ENCODE measurements at places on chromosomes 5 and 9.

DNA sequence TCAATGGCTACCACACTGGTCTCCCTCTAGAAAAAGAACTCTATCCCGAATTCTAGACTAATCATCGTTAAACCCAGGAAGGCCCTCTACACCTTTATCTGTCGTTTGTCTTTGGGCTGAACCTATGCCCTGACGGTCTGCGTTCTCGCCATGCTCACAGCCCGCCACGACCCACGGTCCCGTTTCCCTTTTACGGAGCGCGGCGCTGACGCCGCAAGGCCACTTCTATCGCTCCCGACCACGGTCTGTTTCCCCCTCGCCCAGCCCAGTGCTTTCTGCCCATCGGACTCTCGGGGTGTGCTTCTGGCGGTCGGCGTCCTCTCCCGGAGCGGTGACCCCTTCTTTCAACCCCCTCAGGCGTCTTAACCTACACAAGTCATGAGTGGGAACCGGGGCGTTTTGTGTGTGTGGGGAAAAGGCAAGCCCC, 974 bp downstream of the C9orf40 start:
- DNase-seq = peak; percentile 44

DNA sequence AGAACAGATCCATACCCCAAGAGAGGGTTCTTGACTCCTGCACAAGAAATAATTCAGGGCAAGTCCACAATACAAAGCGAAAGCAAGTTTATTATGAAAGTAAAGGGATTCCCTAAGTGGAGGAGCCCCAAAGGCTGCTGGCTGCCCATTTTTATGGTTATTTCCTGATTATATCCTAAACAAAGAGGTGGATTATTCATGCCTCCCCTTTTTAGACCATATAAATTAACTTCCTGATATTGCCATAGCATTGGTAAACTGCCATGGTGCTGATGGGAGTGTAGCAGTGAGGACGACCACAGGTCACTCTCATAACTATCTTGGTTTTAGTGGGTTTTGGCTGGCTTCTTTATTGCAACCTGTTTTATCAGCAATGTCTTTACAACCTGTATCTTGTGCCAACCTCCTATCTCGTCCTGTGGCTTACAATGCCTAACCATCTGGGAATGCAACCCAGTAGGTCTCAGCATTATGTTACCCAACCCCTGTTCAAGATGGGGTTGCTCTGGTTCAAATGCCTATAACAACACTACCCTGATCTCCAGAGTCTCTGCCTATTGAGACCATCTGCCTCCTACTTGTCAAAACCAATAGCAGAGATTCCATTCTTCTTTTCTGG, 154.4 kb upstream of the GRAMD2B start:
- DNase-seq = no peak

DNA sequence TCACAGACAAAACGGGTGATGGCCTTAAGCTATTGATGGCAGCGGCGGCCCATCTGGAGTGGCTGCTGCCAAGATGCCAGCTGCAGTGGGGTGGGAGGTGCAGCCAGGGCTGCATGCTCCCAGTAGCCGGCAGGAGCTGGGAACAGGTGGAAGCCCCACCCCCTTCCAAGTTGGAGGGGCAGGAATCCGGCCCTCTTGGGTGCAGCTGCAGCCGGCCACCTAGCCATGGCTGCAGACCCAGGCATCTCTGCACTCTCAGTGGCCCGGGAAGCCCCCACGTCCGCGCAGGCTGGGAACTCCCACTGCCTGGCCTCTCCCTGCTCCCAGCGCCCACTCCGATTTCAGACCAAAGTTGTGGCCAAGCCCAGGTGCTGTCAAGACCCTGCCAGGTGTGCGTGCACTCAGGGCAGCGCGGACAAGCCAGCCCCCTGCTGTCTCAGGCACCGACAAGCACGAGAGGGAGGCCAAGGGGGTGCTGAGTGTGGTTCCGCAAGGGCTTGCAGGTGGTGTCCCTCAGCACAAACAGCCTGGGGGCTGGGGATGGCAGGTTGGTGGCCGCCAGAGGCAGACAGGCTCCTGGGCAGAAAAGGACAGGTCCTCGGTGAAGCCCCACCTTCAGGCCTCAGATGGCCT, 115.1 kb upstream of the TSLP start:
- DNase-seq = no peak

- no peak for DNase-seq
Observed at GRCh38 chr9:120933310-120934055, 6.9 kb upstream of the TRAF1 start.

DNA sequence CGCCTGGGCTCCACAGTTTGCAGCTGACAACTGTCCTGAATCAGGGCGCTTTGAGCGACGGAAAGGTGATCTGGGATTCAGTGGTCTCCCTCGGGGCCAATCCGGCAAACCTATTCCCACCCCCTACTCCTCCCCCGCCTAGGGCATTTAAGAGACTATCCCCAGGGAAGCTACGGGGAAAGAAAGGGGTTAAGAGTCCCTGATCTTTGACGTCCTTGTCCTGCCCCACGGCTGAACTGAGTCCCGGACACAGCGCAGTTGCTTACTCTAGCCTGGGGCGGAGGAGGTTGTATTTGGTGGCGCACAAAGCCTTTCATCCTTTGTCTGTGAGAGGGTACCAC, 3.4 kb downstream of the RORB start:
- no peak for DNase-seq

GRCh38 chr5:14487897-14488570, 93.6 kb upstream of the OTULINL start:
- DNase-seq = no peak

GRCh38 chr5:67414712-67415111, 218.1 kb upstream of the CD180 start:
- DNase-seq = no peak

DNA sequence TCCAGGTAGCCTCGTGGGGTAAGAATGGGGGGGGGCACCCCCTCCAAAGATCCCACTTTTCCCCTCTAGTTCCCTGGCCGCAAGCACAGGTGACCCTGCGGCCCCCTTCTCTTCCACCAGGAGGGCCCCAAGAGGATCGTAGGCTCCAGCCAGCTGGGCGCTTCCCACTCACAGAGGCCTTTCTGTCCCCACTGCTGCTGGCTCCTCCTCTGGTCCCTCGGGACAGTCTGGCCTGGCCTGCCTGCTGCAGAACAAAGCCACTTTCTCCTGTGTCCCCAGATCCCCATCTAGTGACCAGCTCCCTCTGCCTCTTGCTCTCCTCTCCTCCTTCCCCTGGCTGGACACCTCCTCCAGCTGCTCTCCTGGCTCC, 534 bp upstream of the SAPCD2 start:
- no peak for DNase-seq

GRCh38 chr9:128732576-128732975, 8.6 kb upstream of the ZDHHC12 start:
- DNase-seq = no peak

GRCh38 chr5:139293202-139293506, 386 bp upstream of the MATR3 start:
- DNase-seq = no peak

DNA sequence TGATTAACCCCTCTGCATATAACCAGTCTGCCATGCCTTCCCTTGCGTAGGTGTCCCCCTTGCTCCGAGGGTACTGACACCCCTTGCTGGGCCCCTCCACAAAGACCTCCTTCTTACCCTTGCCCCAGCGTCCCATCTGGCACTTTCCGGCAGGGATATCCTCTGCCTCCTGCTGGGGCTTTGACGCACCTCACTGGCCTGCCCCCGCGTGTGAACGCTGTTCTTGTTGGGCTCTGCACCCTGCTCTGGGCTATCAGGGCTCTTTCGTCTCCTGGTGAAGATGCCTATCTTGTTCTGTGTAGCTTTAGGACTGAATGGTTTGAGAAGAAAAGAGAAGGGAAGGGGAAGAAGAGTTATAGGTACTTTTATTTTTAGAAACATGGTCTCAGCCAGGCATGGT, 53.0 kb downstream of the SUB1 start:
- no peak for DNase-seq

- DNase-seq = no peak
Observed at GRCh38 chr9:28190981-28191380, 617.7 kb upstream of the C9orf72 start.

DNA sequence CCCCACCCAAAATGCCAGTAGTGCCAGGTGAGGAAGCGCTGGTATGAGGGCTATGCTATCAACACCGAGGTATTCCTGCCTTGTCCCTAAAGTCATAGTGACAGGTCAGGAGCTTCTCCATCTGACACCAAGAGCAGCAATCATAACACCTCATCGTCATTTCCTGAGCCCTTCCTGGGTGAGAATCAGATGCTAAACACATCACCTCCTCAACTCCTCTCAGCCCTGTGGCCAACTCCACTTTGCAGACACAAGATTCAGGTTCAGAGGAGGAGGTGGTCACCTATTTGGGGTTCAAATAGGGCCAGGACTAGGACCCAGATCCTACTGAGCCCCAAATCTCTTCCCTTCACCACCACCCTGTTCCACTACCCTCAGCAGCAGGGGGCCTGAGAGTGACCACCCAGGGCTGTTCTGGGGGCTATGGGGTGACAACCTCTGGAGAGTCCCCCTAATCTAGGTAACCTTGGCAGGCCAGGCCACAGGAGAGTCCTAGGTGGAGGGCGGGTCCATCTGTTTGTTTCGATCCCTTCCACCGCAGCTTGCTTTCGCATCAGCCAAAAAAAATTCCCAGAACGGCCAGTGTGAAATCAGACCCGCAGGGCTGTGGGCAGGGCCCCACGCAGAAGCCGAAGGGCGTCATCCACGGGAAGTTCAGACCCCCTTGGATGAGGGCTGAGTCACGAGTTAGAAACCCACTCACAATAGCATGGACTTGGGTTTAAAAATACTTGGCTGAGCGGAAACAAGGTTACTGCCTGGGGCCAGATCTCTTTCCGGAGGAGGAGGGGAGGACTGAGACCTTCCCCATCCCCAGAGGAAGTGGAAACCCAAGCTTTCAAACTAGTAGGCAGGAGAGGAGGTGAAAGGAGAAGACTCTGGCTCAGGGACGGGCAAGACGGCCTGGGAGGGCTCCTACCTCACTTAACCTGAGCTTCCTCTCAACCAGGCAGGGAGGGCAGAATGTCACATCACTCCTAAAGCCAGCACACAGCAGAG, 8.7 kb downstream of the STK10 start:
- no peak for DNase-seq

DNA sequence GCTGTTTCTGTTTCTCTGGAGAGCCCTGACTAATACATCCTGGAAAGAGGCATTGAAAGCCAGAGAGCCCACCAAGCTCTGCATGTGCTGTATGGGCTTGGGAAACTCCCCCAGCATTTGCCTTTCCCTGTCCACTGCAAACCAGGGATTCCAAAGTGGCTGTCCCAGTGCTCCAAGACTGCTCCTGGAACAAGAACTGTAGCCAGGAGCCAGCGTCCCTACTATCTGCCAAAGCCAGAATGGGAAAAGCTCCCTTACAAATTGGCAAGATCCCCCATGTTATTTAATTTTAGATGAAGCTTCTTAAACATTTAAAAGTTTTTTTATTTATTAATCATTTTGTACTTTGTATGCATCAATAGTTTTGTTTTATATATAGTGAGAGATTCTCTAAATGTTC, 263.2 kb downstream of the GABRB2 start:
- DNase-seq = no peak

GRCh38 chr5:88884608-88884877, 1.6 kb upstream of the MEF2C start:
- DNase-seq = no peak

- DNase-seq = no peak
Observed at GRCh38 chr9:93818827-93819472, 136.2 kb downstream of the BARX1 start.

- DNase-seq = peak; percentile 23
Observed at GRCh38 chr5:126383246-126383645, 40.0 kb upstream of the GRAMD2B start.

DNA sequence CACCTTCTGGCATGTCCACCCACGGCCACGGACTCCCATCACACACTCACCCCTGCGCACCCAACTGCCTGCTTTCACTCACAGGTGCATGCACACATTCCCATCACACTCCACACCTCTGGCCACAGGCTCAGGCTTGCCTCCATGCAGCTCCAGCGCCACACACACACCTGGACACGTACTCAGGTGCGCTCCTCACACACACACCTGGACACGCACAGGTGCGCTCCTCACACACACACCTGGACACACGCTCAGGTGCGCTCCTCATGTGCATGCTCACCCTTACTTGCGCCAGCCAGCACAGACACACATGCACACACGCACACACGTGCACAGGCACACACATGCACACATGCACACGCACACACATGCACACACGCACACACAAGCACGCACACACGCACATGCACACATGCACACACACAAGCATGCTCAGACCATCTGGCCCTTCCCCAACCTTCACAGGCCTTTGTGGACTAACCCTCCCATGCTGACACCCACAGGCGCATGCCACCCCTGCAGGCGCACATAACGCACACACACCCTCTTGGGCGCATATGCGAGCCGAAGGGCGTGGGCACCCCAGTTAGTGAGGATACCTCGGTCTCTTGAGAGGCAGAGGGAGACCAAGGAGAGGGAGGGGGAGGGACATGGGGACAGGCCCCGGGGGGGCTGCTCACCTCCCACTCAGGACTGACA, 8.3 kb downstream of the GRIN1 start:
- DNase-seq = no peak

- DNase-seq = no peak
Observed at GRCh38 chr9:3243683-3244082, 282.1 kb downstream of the RFX3 start.

- DNase-seq = peak; percentile 31
Observed at GRCh38 chr5:134873494-134873893, 677 bp upstream of the TXNDC15 start.

GRCh38 chr9:125393426-125393825, 131.8 kb downstream of the GAPVD1 start:
- no peak for DNase-seq

DNA sequence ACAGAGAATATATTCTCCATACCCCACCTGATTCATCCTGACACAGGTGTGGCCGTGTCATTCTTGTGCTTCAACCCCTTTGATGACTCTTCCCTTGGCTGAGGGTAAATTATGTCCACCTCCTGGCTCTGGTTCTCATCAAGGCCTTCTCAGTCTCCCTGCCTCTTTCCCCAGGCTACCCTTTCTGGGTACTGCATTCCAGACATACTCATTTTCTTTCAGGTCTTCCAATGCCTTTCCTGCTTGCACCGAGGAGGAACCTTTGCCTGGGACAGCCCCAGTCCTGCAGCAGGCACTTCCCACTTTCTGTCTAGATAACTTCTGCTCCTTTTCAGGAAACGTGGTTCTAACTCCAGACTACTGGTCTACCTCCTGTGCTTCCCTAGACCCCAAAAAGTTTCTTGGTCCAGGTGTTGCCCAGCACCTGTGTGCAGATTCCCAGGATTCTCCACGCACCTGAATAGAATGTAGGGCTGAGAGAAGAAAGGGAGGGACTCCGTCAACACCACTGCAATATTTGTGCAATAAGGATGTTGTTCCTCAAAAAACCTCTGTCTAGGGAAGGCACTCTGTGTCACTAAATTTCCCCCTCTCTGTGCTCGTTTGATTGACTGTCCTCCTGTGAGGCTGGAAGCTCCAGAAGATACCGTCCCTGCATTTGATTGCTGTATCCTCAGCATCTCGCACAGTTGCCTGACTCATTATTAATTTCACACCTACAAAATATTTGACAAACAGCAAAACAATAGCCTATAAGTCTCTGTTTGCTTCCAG, 255.4 kb upstream of the NFIL3 start:
- no peak for DNase-seq

- DNase-seq = no peak
Observed at GRCh38 chr5:10689391-10690081, 71.5 kb downstream of the DAP start.

GRCh38 chr5:165723931-165724330, 2218.5 kb downstream of the MAT2B start:
- DNase-seq = no peak

Measured in spinal cord (tissue), 10 donors.